ENCODE measurements at places on chromosomes 6 and 20.

GRCh38 chr6:7685276-7685675, 40.6 kb upstream of the BMP6 start:
- DNase-seq, result no peak

- no peak for DNase-seq
Observed at GRCh38 chr6:3252369-3252768, 6.4 kb upstream of the PSMG4 start.

GRCh38 chr20:15772826-15773225, 800.4 kb downstream of the KIF16B start:
- DNase-seq, result no peak

DNA sequence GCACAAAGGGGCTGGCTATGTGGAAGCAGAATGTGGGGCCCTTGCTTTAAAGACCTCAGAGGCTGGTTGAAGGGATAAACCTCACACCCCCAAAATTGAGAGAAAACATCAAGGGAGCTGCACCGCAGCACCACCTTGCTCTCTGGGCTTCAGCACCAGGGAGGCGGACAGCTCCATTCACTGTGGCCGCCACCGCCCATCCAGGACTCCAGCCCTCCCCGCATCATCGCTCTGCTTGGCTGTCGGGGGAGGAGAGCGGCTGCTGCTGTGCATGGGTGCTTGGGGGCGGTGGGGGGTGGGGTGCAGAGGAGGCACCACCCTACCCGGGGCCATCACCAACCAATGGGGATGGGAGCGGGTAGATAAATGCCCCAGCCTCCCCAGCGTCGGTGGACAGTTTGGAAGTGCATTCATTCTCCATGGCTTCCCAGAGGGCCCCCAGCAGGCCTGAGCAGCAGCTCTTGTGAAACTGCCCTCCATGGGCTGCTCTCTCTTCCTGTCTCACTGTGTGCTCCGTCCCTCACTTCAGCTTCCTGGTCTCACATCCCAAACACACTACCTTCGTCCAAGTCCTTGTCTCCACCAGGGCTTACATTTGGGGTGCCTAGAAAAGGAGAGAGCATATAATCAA, 75.7 kb upstream of the BHLHE23 start:
- DNase-seq, result no peak

- DNase-seq, result no peak
Observed at GRCh38 chr6:16635291-16635809, 125.9 kb downstream of the ATXN1 start.

- no peak for DNase-seq
Observed at GRCh38 chr6:86192123-86192522, 549.4 kb upstream of the SYNCRIP start.

- no peak for DNase-seq
Observed at GRCh38 chr6:13851803-13852202, 37.4 kb upstream of the MCUR1 start.

- no peak for DNase-seq
Observed at GRCh38 chr20:7665376-7665775, 274.9 kb downstream of the HAO1 start.

DNA sequence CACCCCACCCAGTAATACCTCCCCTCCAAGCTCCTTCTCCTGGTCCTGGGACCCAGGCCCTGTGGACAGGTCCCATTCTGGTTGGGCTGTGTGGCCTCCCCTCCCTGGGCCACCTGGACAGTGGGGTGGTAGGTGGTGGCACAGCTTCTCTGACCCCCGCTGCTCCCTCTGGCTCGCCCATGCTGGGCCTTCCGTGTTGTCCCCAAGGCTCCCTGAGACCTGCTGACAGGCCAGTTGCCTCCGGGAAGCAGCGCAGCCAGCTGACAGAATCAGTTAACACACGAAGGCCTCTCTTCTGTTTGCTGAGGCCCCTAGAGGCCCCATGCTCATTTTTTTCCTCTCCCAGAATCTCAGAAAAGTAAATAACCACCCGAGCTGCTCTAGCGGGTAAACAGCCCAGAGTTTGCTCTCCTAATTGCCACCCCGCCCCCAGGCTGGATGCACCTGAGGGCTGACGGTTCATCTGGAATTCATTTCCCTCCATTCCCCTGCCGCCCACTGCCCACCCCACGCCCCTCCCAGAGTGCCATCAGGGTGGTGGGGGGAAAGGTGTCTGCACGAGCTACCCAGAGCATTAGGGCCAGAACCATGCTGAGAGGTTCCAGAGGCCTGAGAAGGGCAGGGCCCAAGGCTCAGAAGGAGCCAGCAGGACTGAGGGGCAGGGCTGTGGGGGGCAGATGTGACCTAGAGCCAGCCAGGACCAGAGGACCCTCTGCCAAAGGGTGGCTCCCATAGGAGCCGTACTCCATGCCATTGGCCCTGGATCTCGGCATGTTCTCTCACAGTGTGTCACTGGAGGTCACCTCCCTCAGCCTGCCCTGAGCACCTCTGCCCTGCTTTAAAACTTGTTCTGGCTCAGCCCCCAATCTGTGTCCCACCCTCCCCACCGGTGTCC, 157.5 kb downstream of the GRM4 start:
- DNase-seq, result no peak

- DNase-seq, result no peak
Observed at GRCh38 chr20:3071610-3072529, at the start of gene OXT. Gene OXT (plus strand): TSS chr20:3071620. CDS start chr20:3071656, 36 bp downstream.

DNA sequence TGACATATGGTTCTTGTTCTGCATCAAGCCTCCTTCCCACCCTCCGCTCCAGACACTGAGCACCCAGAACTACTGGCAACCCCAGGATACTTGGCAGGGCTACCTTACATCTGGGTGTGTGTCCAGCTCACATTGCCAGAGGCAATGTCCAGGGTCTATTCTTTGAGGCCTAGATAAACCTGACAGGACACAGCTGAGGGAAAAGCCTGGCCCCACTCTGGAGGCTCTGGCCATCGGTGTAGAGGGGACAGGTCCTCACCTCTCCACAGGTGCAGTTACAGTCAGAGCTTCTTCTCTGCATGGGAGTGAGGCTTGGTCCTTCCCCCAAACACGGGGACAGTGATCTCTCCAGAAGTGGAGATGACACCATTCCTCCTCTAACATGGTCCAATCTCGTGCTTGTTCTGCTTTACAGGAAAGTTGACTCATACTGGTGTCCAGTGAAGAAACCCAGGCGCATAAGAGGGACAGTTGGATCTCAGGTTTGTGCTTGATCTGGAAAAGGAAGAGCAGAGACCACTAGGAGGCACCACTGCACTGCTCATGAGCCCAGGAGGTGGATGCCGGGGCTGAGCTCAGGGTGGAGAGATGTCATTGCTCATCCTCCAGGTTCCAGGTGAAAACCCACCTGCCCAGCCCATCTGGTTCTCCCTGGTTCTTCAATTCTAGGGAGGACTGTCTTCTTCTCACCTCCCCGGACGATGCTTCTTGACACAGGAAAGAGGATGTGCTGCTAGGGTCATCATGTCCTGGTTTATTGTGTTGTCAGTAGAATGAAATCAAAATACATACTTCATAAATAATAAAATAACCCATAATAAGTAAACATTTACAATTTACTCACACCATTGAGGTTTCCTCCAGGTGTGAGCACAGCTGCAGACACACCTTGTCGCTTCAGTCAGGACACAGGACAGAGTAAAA, 14.7 kb downstream of the HLA-F start:
- DNase-seq, result no peak

- no peak for DNase-seq
Observed at GRCh38 chr6:158168040-158168289, at the start of gene SERAC1. Gene SERAC1 (minus strand): TSS chr6:158168262. CDS start chr6:158158363, 9,899 bp downstream.

- no peak for DNase-seq
Observed at GRCh38 chr20:22771706-22772105, 187.3 kb upstream of the FOXA2 start.

GRCh38 chr6:53585208-53585900, 40.5 kb upstream of the GCLC start:
- DNase-seq, result no peak

DNA sequence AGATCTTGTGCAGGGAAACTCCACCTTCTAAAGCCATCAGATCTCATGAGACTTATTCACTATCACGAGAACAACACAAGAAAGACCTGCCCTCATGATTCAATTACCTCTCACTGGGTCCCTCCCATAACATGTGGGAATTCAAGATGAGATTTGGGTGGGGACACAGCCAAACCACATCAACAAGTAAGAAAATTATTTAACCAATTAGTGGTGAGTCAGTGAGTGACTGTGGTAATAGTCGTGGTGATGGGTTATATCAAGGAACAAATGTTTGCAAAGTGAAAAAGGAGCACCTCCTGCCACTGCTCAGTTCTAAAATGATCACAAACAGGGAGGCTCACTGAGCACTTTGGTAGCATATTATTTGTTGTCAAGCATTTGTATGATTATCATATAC, 20.6 kb downstream of the EPM2A start:
- no peak for DNase-seq

DNA sequence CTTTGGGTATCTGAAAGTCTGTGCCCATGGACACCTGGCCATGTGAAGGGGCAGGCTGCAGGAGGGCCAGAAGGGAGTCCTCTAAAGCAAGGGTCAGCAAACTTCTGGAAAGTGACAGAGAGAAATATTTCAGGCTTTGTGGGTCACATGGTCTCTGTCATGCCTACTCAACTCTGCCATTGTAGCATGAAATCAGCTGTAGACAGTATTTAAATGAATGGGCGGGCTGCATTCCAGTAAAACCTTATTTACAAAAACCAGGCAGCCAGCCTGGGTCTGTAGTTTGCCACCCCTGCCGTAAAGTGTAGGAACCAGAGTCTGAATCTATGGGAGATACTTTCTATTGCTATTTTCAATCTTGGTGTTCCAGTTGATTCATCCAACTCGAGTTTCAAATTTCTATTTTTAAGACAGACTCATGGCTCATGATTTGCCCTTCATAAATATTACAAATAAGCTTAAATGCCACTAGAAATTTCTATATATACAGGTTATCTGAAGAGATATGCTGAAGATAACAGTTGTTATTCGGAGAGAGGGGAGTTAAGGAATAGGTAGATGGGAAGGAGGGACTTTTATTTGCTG, 19.0 kb upstream of the ADGRF4 start:
- DNase-seq, result no peak

DNA sequence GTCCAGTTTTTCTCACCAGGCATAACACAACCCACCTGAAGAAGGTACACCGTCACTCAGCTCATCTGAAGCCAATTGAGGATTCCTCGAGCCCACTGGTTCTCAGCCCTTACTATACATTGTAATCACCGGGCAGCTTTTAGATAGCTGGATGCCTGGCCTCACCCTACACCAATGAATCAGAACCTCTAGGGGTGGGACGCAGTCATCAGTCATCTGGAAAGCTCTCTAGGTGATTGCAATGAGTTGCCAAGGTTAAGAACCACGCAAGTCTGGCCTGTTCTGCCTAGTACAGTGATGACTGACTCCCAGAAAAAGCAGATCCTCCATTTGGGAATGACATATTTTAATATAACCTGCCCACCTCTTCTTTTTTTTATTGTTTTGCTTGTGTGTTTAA, 41.1 kb downstream of the MC3R start:
- DNase-seq, result no peak
